ENCODE measurements at places on chromosomes 7 and 10.

- DNase-seq = no peak
Observed at GRCh38 chr7:50147951-50148808, 55.1 kb upstream of the ZPBP start.

DNA sequence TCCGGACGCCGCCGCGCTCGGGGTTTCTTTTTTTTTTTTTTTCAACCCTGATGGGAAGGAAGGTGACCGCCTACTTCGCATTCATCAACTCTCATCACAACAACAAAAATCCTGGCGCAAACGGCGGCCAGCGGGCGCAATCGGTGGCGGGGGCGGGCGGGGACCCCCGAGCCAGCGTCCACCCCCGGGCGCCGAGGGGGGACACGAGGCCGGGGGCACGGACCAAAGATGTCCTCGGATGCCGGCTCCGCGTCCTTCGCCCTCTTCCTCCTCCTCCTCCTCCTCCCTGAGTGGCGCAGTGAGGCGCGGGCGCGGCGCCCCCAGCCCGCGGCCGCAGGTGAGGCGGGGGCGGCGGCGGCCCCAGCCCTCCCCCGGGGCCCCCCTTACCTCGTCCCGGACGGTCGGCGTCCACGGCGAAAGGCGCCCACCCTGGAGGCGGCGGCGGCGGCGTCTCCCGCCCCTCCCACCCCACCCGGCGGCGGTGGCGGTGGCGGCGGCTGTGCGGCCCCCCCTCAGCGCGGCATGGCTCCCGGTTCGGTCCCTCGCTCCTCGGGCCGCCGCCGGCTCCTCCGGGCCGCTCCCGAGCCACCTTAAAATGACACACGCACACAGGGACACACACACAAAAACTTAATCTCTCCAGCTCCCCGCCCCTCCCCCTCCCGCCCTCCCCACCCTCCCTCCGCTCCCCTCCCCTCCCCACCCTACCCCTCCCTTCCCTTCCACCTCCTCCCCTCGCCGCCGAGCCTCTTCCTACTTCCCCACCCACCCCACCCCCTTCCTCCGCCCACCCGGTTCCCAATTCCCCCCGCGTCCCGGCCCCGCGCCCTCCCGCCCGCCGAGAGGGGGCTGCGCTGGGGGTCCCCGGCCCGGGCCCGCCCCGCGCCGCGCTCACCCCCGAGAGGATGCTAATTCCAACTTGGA lies at the start of gene CTBP2:
TSS of gene CTBP2 (minus strand) at position 632 of the 924 bp plus-strand sequence.
- no peak for DNase-seq

DNA sequence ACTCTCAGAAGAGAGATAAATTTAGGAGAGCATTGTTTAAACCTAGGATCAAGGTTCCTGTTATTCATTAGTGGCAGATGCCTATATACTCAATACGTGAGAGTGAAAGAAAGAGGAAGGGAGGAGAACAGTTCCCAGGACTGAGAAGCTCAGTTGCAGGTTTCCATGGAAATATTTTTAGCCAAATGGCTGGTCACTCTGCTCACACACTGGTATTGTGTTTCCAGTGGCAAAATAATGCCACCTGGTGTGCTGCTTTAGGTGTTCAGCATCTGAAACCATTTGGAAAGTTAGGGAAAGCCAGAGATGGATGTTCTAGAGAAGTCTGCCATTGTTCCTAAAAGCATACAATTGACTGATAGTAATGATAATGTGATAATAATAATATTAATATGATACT lies 827.7 kb downstream of the SORCS3 start:
- no peak for DNase-seq

DNA sequence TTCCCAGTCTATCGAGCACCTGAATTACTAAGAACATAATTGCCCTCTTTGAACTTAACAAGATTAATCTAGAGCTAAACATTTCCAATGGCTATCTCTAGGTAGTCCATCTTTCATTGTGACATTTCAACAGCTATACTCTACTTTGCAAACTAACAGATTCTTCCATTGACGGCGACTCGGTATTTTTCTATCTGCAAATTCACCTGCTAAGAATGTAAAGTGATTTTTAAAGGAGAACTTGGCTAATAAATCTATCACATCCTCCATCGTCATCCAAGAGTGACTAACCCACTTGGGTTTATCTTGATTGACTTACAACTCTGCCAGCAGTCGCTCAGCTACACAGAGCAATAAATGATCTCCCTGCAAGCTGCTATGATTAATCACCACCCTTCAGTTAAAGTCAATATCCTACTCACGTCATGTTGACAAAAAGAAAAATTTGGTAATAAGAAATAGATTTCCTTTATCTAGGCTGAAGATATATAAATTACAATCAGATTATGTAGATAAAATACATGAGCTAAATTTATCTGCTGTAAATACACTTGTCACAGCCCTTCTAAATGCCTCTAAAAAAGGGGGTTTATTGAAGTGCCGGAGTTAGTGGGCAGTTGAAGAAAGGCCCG lies 99.5 kb downstream of the SFMBT2 start:
- DNase-seq = no peak

DNA sequence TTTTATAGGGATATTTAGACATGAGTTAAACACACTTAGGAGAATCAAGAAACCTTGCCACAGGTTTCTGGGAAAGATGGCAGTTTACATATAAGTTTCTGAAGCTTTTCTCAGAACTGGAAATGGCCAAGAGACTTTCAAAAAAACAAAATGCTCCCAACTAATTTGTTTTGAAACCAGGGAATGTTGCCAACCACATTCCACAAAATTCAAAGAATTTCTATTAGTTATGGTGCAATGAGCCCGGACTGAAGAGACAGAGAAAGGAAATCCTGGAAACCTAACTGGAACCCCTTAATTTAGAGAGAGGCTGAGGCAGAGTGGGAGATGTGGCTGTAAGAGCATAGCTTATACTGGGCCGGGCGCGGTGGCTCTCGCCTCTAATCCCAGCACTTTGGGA lies 128.5 kb downstream of the PTEN start:
- DNase-seq = no peak

DNA sequence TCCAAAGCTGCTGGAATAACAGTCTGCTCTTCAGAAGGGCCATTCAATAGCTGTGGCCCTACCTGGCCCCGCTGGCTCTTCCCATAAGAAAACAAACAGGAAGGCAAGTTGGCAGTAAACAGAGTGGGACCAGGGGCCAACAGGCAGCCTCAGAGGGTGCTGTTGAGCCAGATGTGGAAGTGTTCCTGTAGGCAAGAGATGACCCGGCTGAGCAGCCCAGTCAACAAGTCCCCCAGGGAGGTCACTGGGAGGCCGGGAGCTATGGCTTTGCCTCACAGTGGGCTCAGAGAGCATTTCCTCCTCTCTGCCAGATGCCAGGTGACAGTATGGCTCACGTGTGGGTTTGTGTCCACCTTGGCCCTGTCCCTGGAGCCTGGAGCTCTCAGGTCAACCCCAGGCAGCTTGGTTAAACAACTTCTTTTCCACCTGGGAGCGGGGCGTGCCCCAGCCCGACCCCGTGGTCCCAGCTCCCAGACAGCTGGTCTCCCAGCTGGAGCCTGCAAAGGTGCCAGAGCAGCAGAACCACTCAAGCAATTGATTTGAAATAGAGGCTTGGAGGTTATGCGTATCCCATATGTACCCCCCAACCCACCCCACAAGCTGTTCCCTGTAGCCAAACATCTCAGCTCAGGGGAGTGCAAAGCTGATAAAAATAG lies 33.8 kb upstream of the LOXL4 start:
- DNase-seq = no peak

DNA sequence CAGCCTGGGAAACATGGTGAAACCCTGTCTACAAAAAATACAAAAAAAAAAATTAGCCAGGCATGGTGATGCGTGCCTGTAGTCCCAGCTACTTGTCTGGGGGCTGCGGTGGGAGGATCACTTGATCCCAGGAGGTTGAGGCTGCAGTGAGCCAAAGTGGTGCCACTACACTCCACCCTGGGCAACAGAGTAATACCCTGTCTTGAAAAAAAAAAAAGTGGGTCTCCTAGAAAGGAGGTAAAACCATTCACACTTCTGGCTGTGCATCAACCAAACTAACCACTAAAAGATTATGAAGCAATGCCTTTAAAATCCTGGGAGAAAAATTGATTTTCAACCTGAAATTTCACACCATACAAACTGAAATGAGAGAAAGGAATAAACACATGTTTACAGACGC lies 35.4 kb upstream of the C10orf71 start:
- DNase-seq = no peak

DNA sequence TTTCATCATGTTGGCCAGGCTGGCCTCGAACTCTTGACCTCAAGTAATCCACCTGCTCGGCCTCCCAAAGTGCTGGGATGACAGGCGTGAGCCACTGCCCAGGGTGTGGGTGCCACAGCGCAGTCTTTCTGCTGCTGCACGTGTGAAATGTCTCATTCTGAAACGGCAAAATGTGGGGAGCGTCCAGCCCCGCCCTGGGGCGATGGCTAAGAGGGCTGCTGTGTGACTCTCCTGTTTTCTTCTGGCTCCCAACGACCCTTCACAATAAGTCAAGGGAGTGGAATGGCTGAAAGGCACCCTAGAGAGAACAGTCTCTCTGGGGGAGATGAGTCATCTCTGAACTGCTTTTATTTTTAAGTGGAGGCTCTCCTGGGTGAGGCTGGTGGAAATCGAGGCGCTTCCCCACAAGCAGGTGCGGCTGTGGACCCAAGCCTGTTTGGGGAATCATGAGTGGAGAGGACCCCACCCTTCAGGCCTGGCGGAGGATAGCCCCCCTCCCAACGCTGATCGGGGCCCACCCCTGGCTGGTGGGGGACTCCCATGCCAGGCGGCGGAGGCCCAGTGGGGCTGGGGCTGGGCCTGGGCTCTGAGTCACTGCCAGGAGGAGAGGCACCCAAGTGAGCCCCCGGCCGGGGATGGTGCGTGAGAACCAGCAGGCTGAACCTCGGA lies 18.0 kb downstream of the ADAP1 start:
- DNase-seq = no peak

GRCh38 chr7:101870361-101871062 lies 53.1 kb downstream of the CUX1 start:
- DNase-seq = no peak

GRCh38 chr10:88424881-88425280 lies 158.2 kb downstream of the RNLS start:
- no peak for DNase-seq

DNA sequence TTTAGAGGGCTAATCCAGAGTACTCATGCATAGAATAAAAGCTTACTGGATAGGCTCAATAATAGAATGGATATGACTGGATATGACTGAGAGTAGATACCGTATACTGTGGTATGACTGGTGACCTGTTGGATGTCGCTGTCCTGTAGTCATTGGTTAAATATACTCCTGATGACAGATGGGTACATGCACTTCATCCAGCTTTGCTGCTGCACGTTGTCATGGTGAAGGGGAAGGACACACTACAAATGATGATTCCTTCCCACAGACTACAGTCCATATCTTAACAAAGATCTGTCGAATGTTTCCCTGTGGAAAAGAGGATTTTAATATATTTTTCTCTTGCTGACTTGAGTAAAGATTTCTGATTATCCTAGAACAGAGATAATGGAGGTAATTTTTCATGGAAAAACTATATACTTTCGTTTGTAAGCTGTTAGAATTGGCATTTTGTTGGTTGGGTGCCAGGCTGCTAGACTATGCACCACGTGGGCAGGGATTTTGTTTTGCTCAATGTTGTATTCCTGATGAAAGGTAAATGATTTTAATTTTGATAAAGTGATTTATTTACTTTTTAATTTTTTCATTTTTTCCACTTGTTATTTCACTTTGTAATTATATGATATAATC lies 97.3 kb downstream of the PPP1R9A start:
- no peak for DNase-seq
